ENCODE measurements at places on chromosomes 2 and 18.

DNA sequence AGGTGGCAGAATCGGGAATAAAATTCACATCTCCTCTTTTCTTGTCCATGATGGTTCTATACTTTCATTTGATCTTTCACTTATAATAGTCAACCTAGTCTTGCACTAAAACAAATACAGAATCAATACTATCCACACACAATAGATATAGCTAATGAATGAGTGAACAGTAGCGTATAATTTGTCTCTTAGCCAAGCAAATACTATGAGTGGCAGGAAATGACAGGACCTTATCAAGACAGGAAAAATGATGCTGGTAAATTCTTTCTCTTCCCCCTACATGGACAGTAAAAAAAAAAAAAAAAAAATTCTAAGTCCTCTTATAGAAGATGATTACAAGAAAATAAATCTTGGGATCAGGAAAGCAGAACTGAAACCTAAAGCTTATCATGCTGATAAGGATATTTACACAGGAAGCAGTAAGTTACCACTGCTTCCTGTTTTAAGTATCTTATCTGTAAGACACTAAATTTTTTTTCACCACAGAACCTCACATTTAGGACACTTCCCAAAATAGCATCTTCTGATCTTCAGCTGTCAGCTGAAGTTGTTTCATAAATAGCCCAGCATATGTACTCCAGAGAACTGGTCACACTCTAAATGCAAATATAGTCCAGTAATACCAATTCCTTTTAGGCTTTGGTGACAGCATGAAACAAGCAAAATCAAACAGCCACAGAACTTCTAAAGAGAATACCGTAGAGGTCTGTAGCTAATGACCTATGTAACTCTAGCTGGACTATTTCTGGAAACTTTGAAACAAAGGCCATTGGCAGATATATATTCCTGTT lies 27.0 kb downstream of the IRS1 start:
- DNase-seq: no peak

GRCh38 chr18:10875811-10876210 lies 273.6 kb downstream of the PIEZO2 start:
- DNase-seq: no peak

DNA sequence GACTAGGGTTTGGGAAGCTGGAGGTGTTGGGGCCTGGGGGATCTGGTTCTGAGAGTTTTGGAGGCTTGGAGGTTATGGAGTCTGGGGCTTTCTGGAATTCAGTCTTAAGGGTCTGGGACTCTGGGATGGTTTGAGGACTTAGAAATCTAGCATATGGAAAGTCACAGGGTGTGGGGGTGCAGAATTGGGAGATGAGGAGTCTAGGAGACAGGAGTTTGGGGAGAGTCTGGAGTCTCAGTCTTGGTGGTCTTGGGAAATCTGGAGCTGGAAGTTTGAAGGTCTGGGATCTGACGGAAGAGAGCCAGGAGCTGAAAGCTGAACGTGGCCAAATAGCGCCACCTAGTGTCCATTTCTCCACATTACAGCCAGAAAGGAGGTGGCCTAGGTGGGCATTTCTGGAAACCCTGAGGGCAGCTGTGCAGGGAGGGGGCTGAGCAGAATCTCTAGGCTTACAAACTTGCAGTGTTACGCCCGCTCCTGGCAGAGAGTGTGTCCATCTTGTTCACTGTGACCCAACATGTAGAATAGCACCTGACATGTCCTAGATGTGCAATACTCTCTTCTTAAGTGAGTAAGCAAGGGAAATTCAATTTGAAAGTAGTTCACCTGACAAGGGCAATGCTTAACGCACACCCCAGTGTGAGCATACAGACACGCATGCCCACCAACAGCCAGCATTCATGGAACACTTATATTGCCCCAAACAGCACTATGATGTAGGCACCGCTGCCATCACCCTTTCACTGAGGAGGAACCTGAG lies 204.8 kb downstream of the TFCP2L1 start:
- DNase-seq: no peak

DNA sequence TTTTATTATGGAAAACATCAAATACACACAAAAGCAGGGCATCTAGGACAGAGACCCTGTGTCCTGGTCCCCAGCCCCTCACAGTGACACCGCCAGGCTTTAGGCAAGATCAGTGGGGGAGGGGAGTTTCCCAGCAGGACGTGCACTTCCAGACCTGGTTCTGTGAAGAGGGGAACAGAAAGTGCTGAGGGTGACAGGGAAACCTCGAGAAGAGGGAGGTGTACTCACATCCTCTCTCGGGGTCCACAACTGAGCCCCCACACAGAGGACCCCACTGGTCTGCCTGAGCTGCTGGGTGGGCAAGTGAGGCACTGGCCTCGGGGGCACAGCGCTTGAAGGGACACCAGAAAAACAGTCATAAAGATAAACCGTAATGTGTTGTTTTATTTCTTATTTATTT lies 4.4 kb upstream of the GPR35 start:
- no peak for DNase-seq

DNA sequence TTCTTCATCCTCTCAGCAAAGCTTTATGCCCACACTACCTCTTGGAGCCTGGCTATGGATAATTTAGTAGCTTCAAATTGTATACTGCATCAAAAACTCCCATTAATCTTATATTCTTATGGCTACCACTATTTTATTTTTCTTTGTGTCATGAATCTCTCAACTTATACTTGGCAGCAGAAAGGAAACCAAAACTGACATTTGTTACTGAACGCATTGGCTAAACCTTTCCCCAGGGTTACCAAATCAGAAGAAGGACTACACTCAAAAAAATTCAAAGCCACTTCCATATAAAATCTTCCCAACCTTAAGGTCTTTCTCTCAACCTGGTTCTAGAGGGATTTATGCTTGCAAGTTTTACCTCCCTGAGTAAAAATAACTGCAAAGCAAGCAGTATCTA lies 97.0 kb upstream of the REG3G start:
- DNase-seq: no peak

- DNase-seq: no peak
Measured at GRCh38 chr2:170436077-170436943, 258.4 kb downstream of the MYO3B start.

GRCh38 chr2:100042562-100042961 lies 99.8 kb downstream of the AFF3 start:
- no peak for DNase-seq

DNA sequence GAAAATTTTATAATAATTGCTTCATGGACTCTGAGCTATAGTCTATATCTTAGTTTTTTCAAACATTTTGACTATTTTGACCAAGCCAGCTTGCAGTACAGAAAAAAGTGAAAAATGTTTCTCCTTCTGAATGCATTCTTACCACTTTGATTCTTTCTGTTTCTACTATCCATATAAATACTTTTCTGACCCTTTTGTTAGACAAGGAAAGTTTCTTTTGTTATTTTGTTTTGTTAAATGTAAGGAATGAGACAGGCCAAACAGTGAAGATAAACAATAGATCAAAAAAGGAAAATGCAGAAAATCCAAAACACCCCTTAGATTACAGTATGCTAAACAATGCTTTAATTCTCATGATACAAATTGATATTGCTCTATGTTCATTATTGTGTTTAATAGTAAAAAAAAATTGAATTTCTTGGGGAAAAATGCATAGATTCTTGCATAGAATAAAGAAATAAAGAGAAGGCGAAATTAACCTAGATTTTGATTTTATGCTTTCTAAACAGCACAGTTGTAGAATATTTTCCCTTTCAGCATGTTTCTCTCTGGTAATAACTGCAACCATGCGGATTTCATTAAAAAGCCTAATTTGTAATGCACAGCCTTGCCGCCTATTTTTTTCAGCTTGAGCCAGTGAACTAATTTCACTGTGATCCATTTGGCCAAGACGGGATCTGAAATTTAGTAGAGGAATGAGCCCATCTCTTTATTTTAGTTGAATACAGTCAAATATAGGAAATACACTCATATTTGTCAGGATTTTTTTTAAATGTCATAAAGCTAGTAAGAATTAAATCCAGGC lies 976 bp downstream of the TNFAIP6 start:
- DNase-seq: no peak

- DNase-seq: no peak
Measured at GRCh38 chr2:142983174-142983573, 105.7 kb downstream of the KYNU start.

DNA sequence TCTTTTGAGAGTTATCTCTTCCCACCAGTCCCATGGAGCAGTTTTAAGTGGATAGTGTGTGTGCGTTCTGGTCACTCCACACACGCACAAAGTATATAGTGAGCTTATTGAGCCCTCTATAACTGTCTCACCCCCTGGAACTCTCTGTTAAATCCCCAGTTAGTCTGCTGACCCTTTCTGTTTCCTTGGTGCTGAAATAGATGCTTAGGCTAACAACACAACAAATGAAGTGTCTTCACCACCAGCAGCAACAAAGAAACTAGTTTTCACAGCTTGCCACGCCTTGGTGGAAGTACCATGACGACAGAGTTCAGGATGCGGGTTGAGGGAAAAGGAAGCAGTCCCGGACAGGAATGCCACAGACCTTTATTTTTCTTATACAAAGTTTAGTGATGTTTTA lies 203.5 kb upstream of the TMEFF2 start:
- DNase-seq: no peak

DNA sequence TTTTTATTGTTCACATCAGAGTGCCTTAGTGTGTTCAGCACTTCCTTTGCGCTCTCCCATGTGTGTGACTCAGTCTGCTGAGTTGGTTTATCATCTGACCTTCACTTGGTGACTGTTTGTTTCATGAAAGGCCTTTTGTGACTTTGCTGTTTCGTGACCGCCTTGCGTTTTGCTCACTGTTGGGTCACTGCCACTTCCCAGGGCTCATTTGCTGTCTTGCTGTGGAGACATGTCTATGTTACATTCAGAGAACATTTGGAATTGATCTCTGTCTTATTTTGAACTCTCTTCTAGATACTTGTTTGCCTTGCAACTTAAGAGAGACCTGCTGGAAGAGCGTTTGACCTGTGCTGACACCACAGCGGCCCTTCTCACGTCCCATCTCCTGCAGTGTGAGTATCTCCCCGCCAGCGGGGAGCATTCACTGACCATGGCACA lies 54.7 kb downstream of the FARP2 start:
- DNase-seq: no peak

DNA sequence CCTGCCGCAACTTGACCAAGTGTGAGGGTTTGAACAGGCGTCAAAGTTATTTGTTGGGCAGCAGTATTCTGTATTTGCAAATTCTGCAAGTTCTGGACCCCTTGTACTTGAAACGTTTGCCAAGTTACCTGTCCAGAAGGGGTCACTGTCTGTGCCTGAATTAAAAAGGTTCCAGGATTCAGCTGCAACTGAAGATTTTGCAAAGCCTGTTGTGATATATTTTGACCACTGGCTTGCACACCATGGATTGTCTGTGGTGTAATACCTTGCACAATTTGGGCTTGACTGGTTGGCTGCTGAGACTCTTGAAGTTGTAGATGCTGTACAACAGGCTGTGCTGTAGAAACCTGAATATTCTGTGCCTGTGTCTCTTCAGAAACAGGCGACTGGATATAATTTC lies 10.2 kb downstream of the SP3 start:
- DNase-seq: no peak

- DNase-seq: no peak
Measured at GRCh38 chr2:107215401-107216350, 329.7 kb upstream of the ST6GAL2 start.

GRCh38 chr2:233424154-233424951 lies 70.1 kb downstream of the DGKD start:
- no peak for DNase-seq

DNA sequence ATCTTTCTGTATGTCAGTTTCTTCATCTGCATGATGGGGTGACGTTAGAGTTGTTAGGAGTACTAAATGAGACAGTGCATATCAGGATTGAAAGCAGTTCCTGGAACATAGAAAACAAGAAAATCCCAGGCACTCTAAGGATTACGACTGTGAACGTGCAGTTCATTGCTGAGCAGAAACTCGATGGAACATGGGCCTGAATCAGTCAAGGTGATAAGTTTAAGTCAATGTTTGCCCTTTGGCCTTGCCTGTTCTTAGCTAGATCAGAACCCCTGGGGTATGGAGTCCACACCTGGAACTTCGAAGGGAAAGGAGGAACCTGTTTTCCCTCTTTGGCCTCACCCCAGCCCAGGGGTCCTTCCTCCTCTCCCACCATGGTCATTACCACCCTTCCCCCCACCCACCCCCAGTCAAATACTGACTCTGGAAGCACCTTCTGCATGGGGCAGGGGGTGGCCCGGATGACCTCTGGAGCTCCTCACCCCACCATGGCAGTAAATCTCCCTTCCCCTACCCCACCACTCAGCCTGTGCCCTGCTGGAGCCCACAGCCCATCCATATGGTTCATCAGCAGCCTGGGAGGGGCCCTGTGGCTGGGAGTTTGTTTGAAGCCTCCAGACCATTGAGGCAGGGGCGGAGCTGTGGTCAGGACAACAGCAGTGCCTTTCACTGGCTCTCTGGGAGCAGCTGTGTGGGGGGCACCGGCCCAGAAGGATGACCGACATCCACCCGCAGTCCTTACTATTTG lies 164.1 kb downstream of the SMAD7 start:
- no peak for DNase-seq

- DNase-seq: no peak
Measured at GRCh38 chr2:237196409-237196808, 110.7 kb downstream of the COPS8 start.

- no peak for DNase-seq
Measured at GRCh38 chr2:223221139-223221835, 169.3 kb downstream of the KCNE4 start.

DNA sequence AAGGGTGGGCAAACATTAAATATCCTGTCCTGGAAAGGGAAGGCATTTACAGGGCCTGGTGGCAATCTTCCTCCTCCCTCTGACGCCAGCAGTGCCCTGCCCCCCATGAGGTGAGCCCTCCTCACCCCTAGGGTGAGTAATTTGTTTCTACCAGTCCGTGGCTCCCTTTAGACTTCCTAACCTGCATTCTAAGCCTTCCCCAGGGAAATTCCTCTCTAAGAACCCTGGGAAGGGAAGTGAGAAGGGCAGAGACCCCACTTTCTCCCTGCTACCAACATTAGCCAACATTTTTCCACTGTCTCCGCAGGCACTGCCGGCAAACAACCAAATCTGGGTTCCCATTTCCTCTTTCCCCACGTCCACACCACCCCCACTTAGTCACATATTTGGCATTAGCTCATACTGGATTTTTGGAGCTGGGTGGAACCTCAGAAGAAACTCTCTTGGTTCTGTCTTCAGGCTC lies 69.3 kb downstream of the NRP2 start:
- no peak for DNase-seq

GRCh38 chr2:101238930-101239759 lies 13.5 kb upstream of the CNOT11 start:
- no peak for DNase-seq

DNA sequence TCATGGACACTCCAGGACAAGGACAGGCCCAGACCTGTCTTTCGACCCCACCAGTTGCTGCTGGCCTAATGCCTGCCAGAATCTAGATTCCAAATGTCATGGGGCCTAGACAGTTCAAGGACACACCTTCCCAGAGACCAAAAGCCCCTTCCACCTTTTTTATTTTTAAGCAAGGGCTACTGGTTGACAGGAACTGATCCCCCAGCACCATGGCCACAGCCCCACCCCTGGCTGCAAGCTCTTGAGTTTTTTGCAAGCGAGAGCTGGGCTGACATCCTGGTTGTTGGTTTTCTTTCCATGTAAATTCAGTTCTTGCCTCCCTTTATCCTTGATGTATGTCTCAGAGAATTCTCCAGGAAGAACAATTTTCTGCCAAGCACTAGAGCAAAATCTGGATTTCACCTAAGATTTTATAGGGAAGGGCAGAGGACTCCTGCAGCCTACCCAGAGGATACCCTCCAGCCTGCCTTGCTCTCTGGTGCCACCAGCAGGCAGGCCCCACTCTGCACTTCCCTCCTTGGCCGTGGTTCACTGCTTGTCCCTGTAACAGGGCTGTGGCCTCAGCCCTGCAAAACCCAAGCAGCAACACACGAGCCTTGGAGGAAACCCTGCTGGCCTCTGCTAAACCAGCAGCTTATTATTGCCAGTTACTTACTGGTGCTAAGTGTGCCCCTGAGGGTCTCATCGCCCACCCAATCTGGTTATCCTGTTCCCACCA lies 97.7 kb downstream of the TWIST2 start:
- no peak for DNase-seq
